ENCODE measurements at places on chromosomes 3 and 15. TPM values are rescaled to one million over a fixed set of nuclear protein-coding genes. Genes with fewer than 3 reads are reported as not detected.

LRRC58 gene
- total RNA-seq: 15.8 TPM

ITIH1 gene
- total RNA-seq: not detected

ATOSA gene
- 139 TPM for total RNA-seq

CPN2 gene
- not detected for total RNA-seq

CLRN1 gene
- total RNA-seq: not detected

Data from CD4-positive, CD25-positive, alpha-beta regulatory T cell (primary cell).